Activated T-cell treated with anti-CD3 and anti-CD28 coated beads for 48 hours (primary cell): ENCODE measurements at places on chromosomes 7 and 10.

GRCh38 chr7:23254051-23254681, 7.6 kb downstream of the GPNMB start:
- DNase-seq, result no peak

DNA sequence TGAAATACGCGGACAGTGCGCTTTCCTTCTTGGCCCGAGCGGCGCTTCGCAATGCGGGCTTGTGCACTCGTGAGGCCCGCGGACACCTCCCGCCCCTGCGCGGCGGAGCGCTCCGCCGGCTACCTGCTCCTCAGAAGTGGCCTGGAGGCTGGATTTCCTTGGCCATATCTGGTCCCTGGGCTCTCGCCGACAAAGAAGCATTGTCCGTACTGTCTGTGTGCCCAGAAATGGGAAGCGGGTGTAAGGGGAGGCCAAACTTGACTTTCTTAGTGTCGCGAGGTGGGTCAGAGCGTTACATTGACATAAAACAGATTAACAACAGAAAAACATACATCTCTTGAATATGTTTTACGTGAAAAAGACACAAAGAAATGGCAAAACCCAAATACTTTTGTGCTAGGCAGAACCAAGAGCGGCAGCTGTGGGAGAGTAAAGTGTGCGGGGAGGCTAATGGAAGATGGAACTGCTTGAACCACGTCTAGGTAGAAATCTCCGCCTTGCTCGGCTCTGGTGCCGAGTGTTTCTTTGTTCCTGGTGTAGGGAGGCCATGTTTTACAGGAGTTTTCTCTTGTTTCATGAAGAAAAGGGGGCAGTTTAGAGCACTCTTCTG, 1.4 kb downstream of the LANCL2 start:
- DNase-seq, result no peak

DNA sequence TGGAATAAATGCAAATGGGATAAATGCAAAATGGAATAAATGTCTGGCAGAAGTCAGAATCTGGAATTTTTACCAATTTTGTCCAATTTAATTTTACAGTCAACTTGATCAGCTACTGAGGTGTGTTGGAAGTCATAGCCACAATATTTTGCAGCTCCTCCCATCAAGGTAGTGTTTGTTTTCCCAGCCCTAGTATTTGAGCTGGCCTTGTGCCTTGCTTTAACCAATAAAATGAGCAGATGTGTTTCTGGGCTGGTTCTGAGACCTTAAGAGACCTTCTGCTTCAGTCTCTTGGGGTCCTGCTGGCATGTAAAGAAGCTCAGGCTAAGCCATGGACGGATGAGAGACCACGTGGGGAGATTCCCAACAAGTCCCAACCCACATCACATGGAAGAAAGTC, 42.7 kb upstream of the RSBN1L start:
- DNase-seq, result no peak

- DNase-seq, result no peak
These were observed 641.8 kb upstream of the SEMA3D start for GRCh38 chr7:85828614-85829013.

- DNase-seq, result no peak
These were observed 271.6 kb downstream of the RPS24 start for GRCh38 chr10:78305311-78305710.

DNA sequence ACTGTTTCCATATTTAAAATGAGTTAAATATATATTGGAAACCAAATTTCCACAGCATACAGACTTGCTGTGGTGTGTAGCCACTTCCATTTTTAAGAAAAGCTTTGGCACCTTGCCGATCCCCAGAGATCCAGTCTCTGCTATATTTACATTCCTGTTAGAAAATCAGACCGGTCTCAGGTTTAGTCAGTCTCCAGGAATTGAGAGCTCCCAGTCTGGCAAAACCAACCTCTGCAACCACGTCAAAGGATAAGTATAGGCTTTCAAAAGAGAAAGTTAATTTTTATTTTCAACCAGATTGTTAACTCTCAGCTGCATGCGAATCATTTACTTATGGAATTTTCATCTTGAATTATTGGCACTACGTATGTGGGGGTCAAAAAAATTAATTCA, 28.2 kb downstream of the PUS7 start:
- no peak for DNase-seq

DNA sequence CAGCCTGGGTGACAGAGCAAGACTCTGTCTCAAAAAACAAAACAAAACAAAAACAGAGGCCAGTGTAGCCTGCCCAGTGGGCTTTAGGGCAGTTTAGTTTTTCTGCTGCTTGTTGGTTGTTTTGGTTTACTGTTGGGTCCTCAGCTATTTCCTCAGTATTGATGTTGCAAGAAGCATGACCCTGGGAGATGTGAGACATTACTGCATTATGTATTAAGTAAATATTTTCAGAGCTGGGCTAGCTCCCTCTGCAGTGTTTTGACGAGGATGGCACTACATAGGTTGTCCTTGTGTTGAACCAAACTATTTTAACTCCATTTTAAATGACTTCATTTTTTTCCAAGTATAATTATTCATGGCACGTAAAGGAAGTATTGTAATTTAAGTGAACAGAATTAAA, 4.8 kb downstream of the AKAP9 start:
- no peak for DNase-seq

DNA sequence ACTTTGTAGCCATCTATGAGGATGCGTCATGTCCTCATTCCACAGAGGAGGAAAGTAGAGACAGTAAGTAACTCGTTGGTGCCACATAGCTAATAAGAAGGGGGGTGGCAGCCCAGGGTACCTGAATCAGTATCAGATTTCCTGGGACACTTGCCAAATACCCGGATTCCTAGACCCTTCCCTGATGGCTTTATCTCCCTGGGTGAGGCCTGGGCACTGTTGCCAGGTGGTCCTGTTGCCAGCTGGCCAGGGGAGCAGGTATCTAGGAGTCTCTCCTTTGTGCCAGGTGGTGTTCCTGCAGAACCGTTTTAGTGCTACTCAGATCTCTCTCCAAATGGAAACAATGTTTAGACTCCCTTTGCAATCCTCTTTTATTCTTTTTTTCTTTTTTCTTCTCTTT, 12.7 kb downstream of the SLC29A3 start:
- no peak for DNase-seq

DNA sequence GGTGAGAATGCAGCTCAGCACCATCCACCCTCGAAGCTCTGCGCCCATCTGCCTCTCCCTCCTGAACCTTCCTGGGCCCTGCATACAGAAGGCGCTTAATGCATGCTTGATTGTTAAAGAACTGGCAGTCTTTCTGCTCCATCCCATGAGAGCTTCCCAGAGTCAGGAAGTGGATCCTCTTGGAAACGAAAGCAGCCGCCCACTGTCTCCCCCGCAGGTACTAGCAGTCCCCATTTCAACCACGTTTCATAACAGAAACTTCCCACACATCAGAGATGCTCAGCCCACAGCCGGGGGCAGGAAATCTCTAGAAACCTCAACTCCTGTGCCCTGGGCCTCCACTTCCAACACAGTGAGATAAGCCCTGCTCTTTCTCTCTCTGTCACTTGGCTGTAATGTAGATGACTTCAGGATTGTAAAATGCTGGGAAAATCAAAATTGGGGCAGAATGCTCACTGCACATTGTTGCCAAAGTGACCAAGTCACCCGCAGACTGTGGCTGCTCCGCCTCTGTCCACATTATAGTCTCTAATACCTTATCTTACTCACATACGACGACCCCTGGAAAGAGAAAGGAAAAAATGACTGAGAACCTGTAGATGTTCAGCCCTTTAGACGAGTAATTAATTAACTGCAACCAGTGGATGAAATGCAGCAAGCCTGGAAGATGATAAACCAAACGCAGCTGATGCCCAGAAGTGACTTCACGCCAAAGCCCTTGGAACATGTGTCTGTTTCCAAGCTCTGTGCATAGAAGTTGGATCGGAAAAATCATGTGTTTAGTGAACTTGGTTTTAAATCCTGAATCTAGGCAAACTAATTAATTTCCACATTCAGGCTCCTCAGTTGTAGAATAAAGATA, 28.5 kb downstream of the GSDME start:
- peak; percentile 5 for DNase-seq

DNA sequence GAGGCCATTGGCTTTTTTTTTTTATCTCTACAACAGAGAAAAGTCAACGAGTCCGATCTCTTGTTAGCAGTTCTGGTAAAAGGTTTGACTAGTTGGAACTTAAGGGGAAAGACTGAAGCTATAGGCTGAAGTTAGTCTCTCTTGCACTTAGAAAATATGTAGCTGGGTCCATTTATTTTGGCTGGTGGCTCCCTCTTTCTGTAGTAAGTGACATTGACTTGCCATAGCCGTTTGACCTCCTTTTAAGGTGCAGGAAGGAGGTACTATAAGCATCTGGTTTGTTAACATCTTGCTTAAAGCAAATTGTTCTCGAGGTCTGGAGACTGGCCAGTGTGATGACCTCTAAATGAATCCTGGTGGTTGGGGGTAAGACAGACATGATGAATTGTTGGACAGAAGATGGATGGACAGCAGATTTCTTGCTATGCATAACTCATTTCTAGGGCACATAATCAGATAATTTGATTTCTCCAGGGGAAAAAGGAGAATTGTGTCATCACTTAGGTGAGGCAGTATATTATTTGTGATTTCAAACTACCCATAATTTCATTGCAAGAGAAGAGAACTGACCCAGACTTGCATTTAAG, 356.3 kb upstream of the GALNT17 start:
- DNase-seq, result no peak

- DNase-seq, result no peak
These were observed 12.2 kb upstream of the SVIL start for GRCh38 chr10:29646960-29647461.

DNA sequence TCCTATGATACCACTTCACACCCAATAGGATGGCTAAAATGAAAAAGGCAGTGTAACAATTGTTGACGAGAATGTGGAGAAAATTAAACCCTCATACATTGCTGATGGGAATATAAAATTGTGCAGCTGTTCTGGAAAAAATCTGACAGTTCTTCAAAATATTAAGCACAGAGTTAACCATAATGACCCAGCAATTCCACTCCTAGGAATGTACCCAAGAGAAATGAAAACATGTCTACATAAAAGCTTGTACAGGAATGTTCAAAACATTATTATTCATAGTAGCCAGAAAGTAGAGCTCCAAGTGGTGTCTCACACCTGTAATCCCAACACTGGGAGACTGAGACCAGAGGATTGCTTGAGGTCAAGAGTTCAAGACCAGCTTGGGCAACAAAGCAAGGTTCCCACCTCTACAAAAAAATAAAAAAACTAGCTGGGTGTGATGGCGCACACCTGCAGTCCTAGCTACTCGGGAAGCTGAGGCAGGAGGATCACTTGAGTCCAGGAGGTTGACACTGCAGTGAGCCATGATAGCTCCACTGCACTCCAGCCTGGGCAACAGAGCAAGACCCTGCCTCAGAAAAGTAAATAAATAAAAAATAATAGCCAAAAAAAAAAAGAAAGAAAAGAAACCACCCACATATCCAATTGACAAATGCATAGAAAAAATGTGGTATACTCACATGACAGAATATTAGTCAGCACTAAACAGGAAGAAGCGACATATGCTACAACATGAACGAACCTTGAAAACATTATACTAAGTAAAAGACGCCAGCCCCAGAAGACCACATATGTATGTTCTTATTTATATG, 5.0 kb downstream of the RHEB start:
- DNase-seq, result no peak

GRCh38 chr7:66296001-66296521, 90.9 kb downstream of the TPST1 start:
- DNase-seq, result no peak
